Stimulated activated CD4-positive, alpha-beta T cell treated with anti-CD3 and anti-CD28 coated beads, Interleukin-4, amount 100 ng/mL, for 24 hours (primary cell): ENCODE measurements at places on chromosomes 12 and 14.

DNA sequence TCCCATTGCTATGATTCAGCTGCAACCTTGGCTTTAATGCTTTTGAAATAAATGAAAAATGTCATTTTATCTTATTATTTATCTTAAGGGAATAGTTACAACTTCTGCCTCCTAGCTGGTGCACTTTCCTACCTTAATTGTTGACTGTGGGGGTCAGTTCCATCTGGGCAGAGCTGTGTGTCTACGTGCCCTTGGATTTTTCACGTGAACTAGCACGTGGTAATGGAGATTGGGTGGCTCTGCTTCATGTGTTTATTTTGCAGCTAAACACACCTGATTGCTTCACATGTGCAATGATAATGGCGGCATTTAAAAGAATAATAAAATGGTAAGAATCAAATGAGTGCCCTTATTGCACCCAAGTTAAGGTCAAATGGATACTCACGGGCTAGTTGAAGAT, 10.6 kb upstream of the PELI2 start:
- no peak for DNase-seq

DNA sequence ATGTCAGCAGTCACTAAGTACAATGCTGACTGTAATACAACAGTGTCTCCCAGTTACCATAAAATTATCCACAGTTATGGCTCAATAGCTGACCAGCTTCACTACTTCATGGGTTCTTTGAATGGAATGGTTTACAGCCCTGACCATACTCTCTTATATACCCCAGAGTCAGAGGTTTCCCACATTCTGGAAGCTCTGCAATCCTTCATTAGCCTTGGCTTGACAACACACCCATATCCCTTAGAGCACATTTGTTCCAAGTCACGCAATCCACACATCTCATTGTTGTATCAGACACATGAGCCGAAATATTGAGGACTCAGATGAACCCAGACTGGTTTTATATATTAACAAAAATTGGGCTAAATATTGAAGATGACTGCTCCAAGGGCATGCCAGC, 209.4 kb upstream of the PLXNC1 start:
- no peak for DNase-seq

DNA sequence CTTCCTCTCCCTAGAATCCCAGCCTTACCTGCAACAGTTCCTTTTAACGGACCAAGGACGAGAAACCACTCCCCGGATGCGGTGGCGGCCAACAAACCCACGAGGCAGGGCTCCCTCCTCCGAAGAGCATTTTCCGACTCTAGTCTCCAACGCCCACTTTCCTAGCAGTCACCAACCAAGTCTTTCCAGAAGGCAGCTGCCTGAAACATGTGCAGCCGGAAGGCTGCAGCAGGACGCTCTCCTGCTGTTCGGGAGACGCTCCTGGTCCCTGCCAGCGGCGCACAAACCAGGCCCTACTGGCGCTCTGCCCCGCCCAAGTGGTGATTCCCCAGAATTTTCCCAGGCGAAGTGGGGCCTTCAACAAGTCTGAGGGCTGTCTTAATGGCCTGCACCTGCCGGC, 21.1 kb upstream of the ADAM20 start:
- DNase-seq: no peak

GRCh38 chr14:64861916-64862315, 17.8 kb downstream of the SPTB start:
- no peak for DNase-seq

GRCh38 chr14:103710771-103711377, 4.4 kb downstream of the XRCC3 start:
- DNase-seq: no peak

DNA sequence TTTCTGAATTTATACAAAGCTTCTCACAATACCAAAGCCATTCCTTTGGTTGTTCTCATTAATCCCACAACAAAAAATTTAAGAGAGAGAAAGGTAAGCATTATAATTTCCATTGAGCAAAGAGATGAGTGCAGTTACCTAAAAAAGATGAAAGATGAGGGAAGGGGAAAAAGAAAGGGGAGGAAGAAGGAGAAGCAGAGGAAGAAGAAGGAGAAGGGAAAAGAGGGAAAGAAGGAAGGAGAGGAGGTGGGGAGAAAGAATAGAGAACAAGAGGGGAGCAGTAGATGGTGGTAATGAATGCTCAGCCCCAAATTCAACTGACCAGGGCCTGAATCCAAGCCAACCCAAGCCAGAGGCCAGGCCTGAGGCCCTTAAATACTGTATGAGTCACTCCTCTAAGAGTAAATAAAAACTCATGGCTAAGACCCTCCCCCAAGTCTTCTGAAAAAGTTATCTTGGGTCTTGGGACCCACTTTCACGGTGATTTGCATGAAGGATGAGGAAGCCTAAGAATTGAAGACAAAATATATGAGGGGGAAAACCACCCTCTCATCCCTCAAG, 144.6 kb downstream of the ITPR2 start:
- no peak for DNase-seq
